GM12864 (cell line): ENCODE measurements at places on chromosomes 16 and 17.

DNA sequence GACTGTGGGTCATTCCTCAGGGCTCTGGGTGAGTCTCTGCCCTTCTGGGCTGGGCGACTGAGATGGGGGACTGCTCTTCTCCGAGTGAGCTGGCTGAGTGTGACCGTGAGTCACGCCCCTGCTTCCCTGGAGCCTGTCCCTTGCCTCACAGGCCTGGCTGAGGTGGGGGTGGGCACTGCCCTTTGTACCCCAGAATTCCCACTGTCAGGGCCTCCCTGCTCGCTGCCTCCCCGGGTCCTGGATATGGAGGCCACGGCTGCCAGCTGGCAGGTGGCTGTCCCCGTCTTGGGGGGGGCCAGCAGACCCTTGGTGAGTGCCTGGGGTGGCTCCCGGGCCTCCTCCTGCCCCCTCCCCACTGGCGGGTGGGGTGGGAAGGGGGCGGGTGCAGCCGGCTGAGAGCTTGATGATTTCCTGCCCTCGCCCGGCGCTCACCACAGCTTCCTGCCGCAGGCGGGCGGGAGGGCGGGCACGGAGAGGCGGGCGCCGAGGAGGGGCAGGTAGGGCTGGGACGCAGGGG, at the start of gene LAT:
TSS of gene LAT (plus strand) at position 434 of the 517 bp plus-strand sequence. CDS start 366 bp downstream, outside the sequence.
- DNase-seq = no peak

DNA sequence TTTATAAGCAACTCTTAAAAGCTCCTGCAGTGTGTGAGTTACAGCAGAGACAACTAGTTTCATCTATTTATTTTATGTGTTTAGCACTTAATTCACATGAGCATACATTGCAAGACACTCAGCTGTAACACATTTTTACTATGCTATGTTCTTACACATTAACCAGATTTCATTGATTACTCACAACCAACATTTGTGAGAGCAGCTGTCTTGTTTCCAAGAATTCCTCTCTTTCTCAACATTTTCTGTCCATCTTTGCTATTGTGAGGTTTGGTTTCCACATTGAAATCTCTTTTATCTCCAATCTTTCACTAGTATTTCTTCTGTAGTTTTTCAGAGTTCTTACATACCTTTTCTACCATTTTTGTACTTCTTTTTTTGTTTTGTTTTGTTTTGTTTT, 51.2 kb downstream of the COPRS start:
- DNase-seq = no peak

- DNase-seq = no peak
These were observed 879 bp upstream of the LRRC75A start for GRCh38 chr17:16492613-16493530.

DNA sequence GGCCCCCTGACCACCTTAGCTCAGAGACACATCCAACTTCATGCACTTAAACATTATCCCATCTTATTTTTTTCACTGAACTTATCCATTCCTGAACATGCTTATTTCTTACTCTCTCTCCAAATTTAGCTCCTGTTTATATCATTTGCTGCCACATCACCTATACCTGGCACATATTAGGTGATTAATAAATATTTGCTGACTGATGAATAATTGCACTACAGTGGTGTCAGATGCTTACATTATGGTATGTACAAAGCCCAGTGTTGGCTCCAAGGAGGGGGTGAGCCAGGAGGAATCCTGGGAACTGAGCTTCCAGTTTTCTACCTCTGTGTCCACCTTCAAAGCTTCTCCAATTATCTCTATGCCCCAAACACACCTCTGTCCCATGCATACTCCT, 124.0 kb upstream of the PMFBP1 start:
- no peak for DNase-seq

DNA sequence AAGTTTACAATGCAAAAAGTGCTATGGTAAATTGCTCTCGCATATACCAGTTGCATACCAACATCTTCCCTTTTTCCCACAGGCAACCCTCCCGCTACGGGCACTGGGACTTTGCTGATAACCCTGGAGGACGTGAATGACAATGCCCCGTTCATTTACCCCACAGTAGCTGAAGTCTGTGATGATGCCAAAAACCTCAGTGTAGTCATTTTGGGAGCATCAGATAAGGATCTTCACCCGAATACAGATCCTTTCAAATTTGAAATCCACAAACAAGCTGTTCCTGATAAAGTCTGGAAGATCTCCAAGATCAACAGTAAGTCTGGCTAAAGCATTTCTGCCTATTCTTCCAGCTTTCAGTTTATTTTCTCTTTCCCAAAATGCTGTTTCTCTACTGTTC, 27.9 kb upstream of the HSBP1 start:
- DNase-seq = no peak

DNA sequence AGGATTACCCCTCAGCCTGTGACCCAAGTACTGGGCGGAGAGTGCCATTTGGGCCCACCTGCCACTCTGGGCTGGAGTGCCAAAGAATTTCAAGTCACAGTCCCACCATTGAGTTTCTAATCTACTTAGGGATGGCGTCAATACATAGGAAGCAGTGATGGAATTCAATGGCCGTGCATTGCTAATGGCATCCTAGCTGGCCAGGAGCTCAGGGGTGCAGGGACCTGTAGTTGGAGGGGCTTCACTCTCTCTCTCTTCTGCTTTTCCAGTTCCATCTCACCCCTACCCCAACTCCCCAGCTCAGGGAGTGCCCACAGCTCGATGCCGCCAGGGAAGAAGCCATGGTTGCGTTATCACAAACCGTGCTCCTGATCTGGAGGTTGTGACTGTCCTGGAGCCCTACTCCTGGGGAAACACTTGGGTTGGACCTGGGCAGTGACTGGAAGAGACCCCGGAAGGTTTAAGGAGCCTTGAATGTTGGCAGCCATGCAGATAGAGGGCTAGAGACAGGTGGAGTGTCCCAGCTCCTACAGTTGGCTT, 2.4 kb downstream of the MMP15 start:
- DNase-seq = no peak

GRCh38 chr16:4244254-4245076, 2.6 kb upstream of the SRL start:
- no peak for DNase-seq

DNA sequence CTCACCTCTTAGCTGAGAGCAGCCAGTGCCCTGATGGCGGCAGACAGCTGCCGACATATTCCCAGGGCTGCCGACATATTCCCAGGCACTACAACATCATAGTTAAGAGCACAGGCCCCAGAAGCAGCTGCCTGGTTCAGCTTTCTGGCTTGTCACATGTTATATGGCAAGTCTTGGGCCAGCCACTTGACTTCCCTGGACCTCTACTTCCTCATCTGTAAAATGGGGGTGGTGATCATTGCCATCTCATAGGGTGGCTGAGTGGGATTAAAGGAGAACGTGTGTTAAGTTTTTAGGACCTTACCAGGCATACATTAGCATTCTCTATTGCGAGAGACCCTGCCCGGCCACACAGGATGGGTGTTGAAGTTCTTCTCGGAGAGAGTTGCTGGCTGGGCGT, 19.1 kb downstream of the CDIPT start:
- DNase-seq = no peak

DNA sequence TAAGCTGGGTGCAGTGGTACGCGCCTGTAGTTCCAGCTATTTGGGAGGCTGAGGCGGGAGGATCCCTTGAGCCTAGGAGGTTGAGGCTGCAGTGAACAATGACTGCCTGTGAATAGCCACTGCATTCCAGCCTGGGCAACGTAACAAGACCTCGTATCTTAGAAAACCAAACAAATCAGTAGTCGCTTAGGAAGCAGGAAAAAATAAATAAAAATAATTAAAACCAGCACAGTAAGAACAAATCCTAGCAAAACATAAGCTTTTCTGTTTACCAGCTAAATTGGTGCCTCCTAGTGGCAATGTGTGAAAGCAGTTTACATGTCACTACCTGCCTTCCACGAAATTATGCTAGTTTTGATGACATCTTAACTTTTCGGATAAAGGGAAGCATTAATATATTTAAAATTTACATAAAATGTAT, 1.3 kb downstream of the ARMC5 start:
- no peak for DNase-seq

- no peak for DNase-seq
These were observed 35.2 kb downstream of the ANKRD11 start for GRCh38 chr16:89455178-89455577.
